ENCODE measurements at places on chromosomes 2 and 18.

DNA sequence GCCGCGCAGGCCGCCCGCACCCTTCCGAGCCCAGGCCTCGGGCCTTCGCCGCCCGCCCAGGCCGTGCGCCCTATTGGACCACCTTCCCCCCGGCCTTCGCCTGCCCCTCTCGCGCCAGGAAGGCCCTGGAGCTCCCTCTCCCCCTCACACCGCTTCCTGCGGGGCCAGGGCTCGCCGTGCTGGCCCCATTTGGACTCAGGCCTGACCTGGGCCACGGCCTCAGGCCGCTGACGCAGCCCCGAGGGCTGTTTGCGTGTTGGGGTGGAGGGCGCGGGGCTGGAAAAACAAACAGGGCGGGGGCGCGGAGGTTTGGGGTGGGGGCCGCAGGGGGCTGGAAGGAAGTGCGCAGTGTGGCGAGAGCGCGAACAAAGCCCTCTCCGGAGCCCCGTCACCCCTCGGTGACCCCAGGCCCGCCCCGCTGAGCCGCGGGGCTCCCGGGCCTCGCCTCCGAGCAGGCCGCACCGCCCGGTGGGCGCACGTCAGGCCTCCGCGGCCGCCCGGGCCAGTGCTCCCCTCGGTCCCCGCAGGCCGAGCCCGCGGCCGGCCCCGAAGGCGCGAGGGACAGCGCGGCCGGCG, 12.3 kb upstream of the SIX3 start:
- DNase-seq, result no peak

- no peak for DNase-seq
Observed at GRCh38 chr2:218260742-218261422, at the start of gene GPBAR1. Gene GPBAR1, plus strand, starts transcription at chr2:218261015. Its CDS starts 1,710 bp downstream, at chr2:218262725.

DNA sequence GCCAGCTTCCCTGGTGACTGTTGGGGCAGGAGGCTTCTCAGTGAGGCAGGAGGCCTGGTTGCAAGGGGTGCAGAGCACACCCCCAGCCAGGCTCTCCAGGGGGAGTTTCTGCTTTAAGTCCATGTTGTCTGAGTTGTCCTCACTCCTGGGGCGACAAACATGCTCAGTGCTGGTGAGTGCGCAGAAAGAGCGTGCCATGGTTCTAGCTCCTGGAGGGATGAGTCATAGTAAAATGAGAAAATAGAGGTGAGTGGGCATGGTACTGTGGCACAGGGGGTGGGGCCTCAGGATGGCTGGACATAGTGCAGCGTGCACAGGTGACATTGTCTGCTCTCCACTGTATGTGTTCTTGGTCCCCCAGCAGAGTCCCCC, 457.2 kb upstream of the HS6ST1 start:
- DNase-seq, result no peak

DNA sequence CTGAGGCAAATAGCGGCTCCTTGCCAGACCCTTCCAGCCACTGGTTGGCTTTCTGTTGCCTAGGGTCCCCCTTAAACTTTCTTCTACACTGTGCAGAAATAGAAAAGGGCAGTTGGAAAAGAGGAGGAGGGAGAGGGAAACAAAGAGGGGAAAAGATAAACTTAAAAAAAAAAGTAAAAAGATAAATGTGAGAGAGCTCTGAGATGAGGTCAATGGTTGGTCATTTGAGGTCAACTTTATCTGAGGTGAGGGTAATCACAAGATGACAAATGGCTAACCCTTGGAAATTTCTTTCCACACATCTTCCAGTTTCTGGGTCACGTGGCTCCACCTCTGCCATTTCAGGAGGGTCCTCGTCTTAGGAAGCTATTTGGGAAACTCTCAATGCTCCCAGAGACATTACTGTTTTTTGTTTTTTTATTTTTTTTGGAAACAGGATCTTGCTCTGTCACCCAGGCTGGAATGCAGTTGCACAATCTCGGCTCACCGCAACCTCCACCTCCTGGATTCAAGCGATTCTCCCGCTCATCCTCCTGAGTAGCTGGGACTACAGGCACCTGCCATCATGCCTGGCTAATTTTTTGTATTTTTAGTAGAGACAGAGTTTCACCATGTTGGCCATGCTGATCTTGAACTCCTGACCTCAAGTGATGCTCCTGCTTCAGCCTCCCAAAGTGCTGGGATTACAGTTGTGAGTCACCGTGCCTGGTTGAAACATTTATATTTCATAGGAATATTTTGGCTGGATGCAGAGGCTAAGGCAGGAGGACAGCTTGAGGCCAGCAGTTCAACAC, 199.9 kb downstream of the TGIF1 start:
- DNase-seq, result peak; percentile 83

DNA sequence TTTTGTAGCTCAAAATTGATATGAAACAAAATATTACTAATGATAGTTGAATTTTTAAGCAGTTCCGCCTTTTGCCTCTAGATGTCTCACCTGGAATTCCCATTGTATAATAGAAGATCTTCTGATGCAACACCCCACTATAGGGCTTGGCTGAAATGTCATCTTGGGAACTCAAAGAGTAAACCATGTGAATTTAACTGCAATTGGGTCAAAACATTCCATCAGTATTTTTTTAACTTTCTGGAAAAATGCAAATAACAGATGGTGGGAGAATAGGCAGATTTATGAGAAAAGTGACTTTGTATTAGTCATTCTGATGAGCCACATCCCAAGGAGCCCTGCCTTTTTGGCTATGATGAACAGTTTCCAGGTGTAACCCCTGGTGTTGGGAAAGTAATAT, 489.9 kb downstream of the NYAP2 start:
- DNase-seq, result peak; percentile 93
